ENCODE measurements at places on chromosomes 13 and 19. TPM values are rescaled to one million over a fixed set of nuclear protein-coding genes. Genes with fewer than 3 reads are reported as not detected.

- DNase-seq = no peak
Measured at GRCh38 chr13:97275776-97276501, 53.8 kb downstream of the MBNL2 start.

GRCh38 chr13:49898792-49899191 lies 37.3 kb downstream of the SPRYD7 start:
- DNase-seq = no peak

DNA sequence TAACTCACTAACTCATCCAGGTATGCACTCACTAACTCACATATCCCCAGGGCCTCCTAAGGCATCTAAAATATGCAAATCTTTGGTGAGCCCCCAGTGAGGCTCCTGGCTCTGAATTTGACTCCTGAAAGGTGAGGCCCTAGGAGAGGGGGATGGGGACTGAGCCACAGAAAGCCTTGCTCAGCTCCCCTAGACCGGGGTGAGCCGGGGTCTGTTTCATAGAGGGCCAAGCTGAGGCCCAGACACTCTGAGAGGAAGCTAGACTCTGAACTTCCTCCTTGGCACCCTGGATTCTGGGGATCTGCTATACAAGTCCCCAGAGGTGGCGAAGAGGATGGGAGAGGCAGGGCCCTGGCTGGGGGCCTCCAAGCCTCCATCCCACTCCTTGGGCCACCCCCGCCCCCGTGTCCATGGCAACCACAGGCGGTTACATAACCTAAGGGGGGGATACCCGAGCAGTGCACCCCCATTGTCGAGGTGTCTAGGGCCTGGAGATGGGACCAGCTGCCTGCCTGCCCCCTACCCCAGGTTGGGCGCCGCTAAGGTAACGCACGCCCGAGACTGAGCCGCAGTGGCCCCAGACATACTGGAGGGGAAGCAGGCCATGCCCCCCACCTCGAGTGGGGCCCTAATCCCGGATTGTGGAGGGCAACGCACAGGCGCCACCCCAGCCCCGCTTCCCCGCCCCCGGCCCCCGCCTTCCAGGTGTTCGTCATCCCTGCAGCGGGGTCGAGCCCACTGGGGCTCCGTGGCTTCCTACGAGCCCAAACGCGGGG lies 646 bp downstream of the ABHD8 start:
- DNase-seq = no peak

GRCh38 chr19:29171525-29171924 lies 41.4 kb downstream of the UQCRFS1 start:
- DNase-seq = no peak

Gene NDUFA11
- 232 TPM for total RNA-seq

Gene FBN3
- total RNA-seq = not detected

- DNase-seq = no peak
Measured at GRCh38 chr13:99287551-99287950, 19.6 kb downstream of the GPR183 start.

DNA sequence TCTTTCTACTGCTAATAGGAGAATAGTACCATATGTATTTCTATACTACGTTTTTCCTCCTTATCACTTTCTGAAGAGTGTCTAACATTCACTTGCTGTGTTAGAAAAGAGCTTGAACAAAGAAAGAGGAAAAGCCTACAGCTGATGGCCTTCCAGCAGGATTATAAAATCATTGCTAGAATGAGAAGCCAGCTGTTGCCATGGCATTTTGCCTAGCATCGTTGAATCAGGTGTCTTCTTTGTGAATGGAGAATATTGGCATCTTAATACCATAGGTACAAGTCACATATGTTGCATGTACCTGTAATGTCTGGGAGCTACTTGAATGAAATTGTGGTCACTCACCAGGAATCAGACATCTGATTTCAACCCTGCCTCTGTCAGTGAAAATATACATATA lies 1174.9 kb downstream of the PCDH17 start:
- no peak for DNase-seq

Gene ZNF100
- 18.3 TPM for total RNA-seq

DNA sequence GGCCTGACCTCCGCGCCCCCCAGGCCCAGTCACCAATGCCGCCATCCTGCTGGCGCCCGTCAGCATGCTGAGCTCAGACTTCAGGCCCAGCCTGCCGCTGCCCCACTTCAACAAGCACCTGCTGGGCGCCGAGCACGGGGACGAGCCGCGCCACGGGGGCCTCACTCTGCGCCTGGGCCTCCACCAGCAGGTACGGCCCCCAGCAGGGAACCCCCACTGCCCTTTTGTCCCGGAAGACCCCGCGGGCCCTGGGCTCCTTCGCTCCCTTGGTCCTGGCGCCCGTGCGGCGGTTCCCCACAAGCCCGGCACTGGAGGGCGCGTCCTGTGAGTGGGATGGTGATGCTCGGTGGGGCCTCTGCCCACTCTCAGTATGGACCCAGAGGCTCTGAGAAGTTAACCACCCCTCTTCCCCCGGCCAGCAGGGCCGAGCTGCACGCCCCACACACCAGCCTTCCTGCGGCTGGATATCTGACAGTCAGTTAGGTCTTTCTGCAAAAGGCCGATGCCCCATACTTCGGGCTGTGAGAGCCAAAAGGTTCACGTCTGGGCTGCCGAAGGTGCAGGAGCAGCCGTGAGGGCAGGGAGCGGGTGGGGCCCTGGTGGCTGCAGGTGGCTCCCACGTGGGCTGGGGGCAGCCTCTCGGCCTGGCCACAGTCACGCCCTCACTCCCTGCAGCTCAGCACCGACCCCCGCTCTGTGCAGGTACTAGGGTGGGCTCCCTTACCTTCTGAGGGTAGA lies 8.0 kb downstream of the WDR18 start:
- DNase-seq = no peak

GRCh38 chr19:17060802-17061201 lies 14.4 kb downstream of the HAUS8 start:
- DNase-seq = no peak

- no peak for DNase-seq
Measured at GRCh38 chr13:110008816-110009215, 222.4 kb upstream of the IRS2 start.

GRCh38 chr19:5567970-5568407 lies 236 bp upstream of the TINCR start:
- no peak for DNase-seq

Gene FCER2
- 0.96 TPM for total RNA-seq

Gene CGB8
- total RNA-seq = not detected

DNA sequence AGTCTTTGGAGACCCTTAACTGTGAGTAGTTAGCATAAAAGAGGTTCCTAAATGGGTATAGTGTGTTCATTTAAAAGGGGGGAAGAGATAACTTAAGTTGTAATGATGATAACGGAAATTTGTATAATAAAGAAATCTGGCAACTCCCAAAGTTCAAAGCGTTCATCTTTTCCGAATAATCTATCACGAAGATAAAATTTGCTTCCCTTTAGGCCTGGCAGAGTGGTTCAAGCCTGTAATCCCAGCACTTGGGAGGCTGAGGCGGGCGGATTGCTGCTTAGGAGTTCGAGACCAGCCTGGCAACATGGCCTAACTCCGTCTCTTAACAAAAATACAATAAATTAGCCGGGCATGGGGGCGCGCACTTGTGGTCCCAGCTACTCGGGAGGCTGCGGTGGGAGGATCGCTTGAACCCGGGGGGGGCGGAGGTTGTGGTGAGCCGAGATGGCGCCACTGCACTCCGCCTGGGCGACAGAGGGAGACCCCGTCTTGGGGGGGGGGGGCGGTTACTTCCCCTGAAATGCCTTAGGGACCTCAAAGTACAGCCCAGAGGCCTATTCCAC lies 934 bp downstream of the N4BP2L2 start:
- peak; percentile 26 for DNase-seq

DNA sequence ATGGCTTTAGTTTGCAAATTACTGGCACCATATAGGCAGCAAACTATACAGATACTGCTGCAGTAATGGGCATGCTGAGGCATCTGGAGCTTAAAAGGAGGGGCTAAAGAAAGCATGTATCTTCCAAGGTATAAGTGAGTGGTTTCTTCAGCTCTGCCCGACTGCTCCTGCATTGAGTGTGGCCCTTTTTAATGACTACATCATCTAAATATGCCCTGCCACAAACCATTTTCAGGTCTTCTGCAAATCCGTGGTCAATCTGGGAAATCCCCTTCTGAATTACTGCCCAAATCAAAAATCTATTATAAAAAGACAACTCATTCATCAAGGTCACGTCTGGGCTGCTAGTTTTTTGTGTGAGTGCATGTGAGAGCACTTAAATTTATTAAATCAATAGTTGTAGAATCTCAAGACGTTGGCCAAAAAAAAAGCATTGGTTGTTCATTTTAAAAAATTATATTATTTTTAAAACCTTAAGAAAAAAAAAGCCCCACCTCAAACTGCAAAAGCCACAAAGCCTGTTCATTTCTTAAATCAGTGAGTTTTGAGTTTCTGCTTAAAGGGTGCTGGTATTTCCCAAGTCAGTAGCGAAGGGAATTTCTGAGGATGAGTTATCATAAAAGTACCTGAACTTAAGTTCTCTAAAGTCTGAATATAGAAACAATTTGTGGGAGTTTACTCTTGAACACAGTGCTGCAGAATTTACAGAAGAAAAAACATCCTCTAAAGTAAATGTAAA lies 16.3 kb downstream of the LCP1 start:
- DNase-seq = no peak
